ENCODE measurements at places on chromosomes 13 and 19. TPM values are rescaled to one million over a fixed set of nuclear protein-coding genes. Genes with fewer than 3 reads are reported as not detected.

The ATCAY gene
- total RNA-seq, result not detected

The FXYD5 gene
- 104 TPM for total RNA-seq

The PABPC3 gene
- total RNA-seq, result not detected

The ERCC2 gene
- 11.2 TPM for total RNA-seq

The GPR108 gene
- 60.0 TPM for total RNA-seq

The WDR88 gene
- total RNA-seq, result not detected

The DMWD gene
- total RNA-seq, result 21.9 TPM

The ANGPTL8 gene
- not detected for total RNA-seq

The KCNC3 gene
- 0.27 TPM for total RNA-seq

The GPC6 gene
- total RNA-seq, result 16.7 TPM

The TEX26 gene
- not detected for total RNA-seq

The SIAH3 gene
- total RNA-seq, result not detected

The ZNF223 gene
- 1.9 TPM for total RNA-seq

The SYDE1 gene
- total RNA-seq, result 10.8 TPM

The ZNF844 gene
- not detected for total RNA-seq

The GRK1 gene
- not detected for total RNA-seq

The PDX1 gene
- 0.12 TPM for total RNA-seq

The PTGER1 gene
- 0.52 TPM for total RNA-seq
